T-helper 2 cell (primary cell): ENCODE measurements at places on chromosomes 1 and 21.

- DNase-seq: no peak
Measured at GRCh38 chr1:36083219-36083618, 675 bp upstream of the TEKT2 start.

DNA sequence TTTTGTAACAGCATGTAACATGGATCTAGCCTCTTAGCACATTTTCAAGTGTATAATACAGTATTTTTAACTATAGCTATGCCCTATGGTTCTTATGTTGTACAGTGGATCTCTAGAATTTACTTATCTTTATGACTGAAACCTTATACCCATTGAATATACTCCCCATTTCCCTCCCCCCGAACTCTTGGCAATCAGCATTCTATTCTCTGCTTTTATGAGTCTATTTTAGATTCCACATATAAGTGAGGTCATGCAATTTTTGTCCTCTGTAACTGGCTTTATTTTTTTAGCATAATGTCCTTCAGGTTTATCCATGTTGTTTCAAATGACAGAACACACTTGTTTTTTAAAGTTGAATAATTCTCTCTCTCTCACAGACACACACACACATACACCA, 3.1 kb upstream of the GBP6 start:
- DNase-seq: no peak

GRCh38 chr1:56025942-56026341, 553.4 kb downstream of the PLPP3 start:
- no peak for DNase-seq

GRCh38 chr1:155049651-155050559, 1.2 kb upstream of the ADAM15 start:
- DNase-seq: no peak

DNA sequence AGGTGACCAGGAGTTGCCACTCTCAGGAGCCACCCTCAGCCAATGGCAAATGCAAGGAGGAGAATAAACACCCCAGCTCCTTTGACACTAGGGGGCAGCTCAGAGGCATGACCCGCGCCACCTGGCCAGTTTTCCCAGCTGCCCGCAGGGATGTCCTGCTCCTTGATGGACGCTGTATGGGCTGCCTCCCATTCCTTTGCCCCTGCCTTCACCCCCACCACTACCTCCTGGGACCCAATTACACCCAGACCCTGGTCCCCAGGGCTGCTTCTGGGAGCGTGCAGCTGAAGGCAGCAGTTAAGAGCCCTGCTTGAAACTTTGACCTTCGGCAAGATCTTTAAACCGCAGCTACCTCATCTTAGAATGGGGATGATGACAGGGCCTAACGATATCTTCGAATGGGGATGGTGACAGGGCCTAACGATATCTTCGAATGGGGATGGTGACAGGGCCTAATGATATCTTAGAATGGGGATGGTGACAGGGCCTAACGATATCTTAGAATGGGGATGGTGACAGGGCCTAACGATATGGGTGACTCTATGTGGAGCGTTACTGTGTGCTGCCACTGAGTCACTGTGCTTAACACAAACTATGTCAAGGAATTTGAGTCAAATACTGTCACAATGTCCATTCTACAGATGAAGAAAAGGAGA, 163.0 kb upstream of the KAZN start:
- DNase-seq: no peak
